ENCODE measurements at places on chromosomes 7 and 10.
A peak's percentile ranks its signal among the peaks of the same experiment; 100 is the strongest.

GRCh38 chr10:85213493-85213892 lies 885.1 kb downstream of the CCSER2 start:
- DNase-seq = no peak

- DNase-seq = no peak
Measured at GRCh38 chr7:89503281-89503680, 651.0 kb upstream of the STEAP1 start.

GRCh38 chr7:137820677-137821420 lies 25.9 kb downstream of the DGKI start:
- DNase-seq = no peak

DNA sequence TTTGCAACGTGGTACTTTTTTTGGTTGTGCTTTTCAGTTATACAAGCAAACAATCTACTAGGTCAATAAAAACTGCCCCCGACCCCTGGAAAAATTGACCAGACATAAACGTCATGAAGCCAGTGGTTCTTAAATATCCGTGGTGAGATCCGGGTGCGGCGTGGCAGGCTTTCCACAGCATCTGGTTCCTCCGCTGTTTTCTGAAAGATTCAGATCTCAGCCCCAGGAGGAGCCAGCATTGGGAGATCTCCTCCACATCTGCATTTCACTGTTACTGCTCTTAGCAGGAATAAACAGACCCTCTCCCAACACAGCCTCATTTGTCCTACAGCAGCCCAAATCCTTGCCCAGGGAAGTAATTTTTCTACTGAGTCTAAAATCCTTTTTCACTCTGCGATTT lies 664.3 kb upstream of the FOXK1 start:
- no peak for DNase-seq

DNA sequence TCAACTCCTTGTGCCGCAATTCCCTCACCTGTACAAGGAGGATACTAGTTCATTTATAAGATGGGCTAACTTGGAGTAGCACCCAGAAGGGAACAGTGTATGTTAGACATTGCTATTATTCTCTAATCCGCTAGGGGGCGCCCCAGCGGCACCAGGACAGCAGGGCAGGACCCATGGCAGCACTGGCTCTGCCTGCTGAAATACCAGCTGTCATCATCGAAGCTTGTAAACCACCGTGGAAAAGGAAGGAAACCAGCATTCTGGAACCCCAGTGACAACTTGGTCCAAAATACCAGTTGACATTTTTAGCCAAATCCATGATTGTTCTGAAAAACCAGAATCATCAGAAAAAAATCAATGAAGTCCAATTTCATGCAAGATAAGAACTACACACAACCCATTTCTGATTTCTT lies 134.4 kb downstream of the ITGA8 start:
- DNase-seq = peak; percentile 19

- DNase-seq = no peak
Measured at GRCh38 chr10:111114758-111115500, 38.1 kb downstream of the ADRA2A start.

GRCh38 chr10:49750546-49750945 lies 11.6 kb downstream of the OGDHL start:
- DNase-seq = no peak

GRCh38 chr7:16982640-16983350 lies 101.0 kb upstream of the AGR3 start:
- peak; percentile 29 for DNase-seq

DNA sequence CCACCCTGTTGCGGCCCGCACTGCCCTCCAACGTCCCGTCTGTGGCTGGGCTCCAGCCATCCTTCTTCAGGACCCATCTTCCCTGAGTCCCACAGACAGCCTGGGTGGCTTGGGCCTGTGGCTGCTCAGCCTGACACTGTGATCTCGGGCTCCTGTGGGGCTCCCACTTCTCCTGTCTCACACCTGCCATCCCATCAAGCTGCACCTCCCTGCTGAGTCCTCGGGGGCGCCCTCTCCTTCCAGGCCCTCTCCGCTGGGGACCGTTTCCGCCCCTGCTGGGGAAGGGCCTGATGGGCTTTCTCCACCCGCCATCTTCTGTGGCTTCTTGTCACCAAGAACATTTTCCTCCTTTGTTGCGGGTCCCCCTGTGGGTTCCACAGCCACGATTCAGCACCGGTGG lies 173.8 kb upstream of the PPP2R2D start:
- no peak for DNase-seq

DNA sequence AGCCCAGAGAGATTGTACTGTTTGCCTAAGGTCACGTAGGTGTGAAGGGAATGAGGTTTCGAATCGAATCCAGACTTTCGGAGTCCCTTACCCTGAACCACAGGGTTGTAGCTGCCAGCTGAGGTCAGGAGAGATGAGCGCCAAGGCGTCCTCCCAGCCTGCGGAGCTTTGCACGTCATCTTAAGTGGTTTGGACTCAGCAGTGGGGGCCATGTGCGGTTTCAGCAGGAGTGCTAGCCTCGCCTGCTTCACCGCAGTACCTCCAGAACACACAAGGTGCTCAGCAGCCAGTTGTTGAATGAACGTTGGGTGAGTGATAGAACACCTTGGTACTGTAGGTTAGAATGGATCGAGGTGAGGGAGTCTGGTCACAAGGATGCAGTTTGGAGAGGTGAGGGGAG lies 74.9 kb upstream of the PPIF start:
- no peak for DNase-seq

DNA sequence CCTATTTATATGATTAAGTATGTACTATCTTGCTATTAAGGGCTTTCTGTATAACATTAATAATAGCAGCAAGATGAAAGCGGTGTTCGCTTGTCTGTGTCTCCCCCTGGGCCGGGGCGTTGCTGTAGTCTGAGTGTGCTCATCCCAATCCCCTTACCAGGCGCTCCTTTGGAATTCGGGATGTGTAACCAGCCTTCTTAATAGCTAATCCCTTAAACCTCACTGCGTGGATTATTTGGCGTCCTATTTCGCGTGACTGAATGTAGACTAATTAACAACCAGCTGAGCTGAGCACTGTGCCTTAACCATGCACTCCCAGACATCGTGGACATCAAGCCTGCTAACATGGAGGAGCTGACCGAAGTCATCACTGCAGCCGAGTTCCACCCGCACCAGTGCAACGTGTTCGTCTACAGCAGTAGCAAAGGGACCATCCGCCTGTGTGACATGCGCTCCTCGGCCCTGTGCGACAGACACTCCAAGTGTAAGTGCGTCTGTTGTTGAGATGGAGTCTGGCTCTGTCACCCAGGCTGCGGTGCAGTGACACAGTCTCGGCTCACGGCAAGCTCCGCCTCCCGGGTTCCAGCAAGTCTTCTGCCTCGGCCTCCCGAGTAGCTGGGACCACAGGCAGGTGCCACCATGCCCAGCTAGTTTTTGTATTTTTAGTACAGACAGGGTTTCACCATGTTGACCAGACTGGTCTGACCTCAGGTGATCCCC lies 36.6 kb downstream of the BNIP3 start:
- DNase-seq = no peak

DNA sequence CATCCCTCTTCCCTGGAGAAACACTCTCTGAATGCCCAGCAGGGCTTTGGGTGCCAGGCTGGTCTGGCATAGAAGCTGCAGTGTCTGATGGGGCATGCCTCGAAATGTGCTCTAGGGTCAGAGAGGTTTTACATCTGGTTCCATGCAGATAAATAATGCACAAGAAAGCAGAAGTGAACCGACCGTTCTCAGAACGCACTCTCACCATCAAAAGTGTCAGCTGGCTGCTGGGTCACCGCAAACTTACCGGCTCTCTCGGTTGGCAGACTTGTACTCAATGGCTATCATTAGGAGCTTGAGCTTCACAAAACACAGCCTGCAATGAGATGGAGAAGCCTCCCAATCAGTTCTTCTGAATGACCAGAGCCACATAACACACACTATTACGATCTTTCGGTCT lies 610.0 kb downstream of the KCNMA1 start:
- DNase-seq = peak; percentile 55

GRCh38 chr10:31578181-31578852 lies 259.3 kb downstream of the ZEB1 start:
- DNase-seq = no peak

DNA sequence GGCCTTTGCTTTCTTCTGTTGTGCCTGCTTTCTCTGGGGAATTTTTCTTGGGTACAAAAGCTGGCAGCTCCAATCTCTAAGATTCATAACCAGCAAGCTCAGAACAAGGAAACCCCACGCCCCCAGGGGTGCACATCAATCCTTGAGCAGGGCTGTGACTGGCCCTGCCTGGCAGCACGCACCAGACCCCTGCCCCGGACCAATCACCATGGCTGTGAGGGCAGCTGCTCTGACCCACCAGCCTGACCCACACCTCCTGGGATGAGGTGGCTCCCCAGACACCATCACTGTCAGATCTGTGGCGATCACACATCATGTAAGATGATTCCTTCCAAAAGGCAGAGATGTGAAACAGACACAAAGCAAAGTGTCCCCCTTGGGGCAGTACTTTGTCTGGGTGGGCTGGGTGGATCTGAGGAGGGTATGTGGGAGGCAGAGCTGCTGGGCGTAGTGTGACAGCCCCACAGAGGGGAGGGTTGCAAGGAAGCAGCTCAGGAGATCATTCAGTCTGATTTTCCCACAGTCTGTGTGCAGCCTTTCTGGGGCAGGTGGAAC lies 175.5 kb upstream of the SHH start:
- DNase-seq = no peak

GRCh38 chr7:77308792-77309191 lies 107.4 kb downstream of the GSAP start:
- DNase-seq = no peak

- DNase-seq = no peak
Measured at GRCh38 chr7:26179826-26180497, 20.6 kb downstream of the HNRNPA2B1 start.

- no peak for DNase-seq
Measured at GRCh38 chr7:4225881-4226523, 456.1 kb upstream of the FOXK1 start.

- no peak for DNase-seq
Measured at GRCh38 chr7:42074076-42074475, 162.9 kb downstream of the GLI3 start.

DNA sequence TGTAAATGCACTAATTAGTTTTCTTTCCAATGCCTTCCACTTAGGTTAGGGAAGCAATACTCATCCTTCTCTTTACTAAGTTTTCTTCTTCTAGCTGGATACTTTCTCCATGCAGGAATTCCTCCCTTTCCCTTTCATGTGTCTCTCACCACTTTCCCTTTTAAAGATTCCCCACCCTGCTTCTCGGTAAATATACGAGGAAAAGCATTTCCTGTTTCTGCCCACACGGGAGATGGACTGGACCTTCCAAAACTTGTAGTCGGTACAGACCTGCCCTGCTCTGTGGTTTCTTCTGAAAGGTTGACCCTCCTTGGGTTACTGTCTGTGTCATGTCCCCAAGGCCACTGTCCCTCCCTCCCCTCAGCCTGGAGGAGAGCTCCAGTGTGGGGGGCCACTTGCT lies 58.9 kb upstream of the LYZL2 start:
- no peak for DNase-seq

GRCh38 chr7:128188396-128189230 lies 52.5 kb upstream of the LEP start:
- DNase-seq = no peak

DNA sequence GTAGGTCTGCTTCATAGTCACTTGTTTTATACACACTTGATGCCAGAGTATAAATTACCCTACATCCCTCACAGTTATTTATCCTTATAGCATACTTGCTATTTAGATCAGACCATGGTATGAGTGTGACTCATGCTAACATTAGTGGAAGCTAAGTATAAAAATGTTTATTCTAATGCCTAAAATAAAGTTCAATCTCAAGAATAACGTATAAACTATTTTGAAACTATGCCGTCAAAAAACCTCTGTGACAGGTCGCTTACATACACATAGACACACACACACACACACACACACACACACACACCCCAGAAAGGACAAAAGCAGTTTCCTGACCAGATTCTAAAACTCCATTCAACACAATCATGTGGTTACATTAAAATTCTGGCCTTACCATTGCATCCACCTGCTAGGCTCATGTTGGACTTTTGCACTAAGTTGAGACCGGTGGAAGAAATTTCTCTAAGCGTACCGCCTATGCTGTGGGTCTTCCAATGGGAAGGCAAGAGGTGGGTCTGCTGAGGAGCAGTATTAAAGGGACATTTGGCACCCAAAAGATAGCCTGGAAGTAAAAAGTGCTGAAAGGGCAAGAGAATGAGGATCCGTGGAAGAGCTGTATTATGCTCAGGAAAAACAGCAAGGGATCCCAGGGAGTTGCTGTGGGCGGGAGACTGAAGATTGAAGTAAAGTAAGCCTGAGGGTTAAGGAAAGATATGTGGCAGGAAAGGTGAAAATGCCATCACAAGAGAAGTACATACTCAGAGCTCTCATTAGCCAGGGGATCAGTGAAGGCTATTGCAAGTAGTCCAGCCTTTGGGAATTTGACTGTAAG lies 5.0 kb downstream of the FOXP2 start:
- no peak for DNase-seq

DNA sequence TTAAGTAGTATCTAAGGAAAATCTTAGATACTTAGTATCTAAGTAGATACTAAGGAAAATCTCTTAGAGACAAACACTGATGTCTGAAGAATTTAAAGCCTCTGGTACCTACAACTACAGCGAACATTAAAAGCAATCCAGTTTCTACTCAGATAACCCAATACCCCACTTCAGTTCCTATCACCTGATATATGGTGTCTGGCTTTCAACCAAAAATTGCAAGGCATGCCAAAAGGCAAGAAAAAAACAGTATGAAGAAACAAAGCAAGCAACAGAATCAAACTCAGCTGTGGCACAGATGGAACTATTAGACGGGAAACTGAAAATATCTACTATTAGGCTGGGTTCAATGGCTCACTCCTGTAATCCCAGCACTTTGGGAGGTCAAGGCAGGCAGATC lies 31.1 kb downstream of the ARHGAP12 start:
- no peak for DNase-seq

DNA sequence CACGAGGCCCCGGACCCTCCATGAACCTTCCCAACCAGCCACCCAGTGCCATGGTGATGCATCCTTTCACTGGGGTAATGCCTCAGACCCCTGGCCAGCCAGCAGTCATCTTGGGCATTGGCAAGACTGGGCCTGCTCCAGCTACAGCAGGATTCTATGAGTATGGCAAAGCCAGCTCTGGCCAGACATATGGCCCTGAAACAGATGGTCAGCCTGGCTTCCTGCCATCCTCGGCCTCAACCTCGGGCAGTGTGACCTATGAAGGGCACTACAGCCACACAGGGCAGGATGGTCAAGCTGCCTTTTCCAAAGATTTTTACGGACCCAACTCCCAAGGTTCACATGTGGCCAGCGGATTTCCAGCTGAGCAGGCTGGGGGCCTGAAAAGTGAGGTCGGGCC lies 90.6 kb upstream of the PDCD4 start:
- no peak for DNase-seq

DNA sequence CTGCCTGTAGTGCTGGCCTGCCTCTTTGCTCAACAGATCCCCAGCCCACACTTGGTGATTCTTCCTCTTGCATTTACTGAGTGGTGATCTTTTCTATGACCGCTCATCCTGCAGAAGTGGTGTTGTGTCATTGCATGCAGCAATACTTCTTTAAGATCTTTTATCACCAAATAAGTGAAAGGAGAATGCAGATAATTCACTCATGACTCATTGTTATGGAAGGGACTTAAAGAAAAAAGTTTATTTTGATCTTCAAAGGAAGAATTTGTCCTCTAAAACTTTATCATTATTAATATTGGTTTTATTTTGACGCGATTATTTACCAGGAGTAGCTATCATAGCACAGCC lies 489.1 kb upstream of the CELF2 start:
- DNase-seq = no peak

- DNase-seq = no peak
Measured at GRCh38 chr10:122258136-122259074, 12.7 kb upstream of the BTBD16 start.

- DNase-seq = peak; percentile 46
Measured at GRCh38 chr10:80408242-80409101, at the start of gene PRXL2A. Gene PRXL2A, plus strand, starts transcription at chr10:80408551. Its CDS starts 11,917 bp downstream, at chr10:80420468.
